ENCODE measurements at places on chromosomes 7 and 10.

DNA sequence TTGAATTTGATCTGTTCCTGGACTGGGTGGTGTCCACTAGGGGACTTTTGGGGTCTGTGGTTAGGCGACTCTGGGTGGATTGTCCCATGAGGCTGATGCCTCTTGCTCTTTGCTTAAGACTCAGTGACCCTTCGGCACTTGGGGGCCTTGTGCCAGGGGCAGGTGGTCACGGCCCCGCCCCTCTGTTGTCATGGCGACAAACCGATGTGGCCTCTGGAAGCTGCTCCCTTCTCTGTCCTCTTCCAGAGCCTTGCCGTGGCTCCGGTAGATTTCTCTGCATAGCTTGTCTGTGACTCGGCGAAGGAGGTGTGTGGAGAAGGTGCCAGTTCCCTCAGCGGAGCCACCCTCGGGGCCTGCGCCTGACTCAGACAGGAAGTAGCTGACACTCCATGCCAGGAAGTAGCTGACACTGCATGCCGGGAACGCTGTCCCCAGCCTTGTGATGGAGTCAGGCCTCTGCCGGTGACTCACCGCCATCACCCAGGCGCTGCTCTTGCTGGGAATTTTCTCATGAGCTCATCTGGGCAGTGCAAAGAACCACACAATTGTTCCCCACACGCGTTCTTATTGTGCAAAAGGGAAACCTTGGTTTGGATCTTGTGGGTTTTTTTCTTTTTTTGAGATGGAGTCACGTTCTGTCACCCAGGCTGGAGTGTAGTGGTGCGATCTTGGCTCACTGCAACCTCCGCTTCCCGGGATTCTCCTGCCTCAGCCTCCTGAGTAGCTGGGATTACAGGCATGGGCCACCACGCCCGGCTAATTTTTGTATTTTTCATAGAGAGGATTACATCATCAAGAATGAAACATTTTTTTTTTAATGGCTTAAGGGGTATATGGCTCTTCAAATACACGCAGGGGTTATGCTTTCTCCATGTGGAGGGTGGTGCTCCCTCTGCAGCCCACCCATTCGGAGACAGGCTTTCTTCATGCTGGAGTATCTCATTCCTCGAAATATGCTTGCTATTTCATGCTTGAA, 72.6 kb downstream of the PFKFB3 start:
- peak; percentile 94 for DNase-seq

GRCh38 chr7:112462236-112462635, 12.0 kb downstream of the IFRD1 start:
- DNase-seq: no peak

DNA sequence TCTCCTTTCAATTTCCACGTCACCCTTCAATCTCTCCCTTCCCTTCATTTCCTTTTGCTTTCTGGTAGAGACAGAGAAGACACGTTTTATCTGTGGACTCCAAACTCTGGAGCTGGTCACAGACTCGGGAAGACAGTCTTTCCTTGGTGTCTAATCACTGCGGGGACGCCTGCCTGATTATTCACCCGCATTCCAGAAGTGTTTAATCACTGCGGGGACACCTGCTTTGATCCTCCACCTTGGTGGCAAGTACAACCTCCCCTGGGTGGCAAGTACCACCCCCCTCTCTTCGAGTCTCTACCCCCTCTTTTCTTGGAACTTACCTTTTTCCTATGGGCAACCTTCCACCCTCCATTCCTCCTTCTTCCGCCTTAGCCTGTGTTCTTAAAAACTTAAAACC, 15.3 kb upstream of the LRRC61 start:
- DNase-seq: no peak

DNA sequence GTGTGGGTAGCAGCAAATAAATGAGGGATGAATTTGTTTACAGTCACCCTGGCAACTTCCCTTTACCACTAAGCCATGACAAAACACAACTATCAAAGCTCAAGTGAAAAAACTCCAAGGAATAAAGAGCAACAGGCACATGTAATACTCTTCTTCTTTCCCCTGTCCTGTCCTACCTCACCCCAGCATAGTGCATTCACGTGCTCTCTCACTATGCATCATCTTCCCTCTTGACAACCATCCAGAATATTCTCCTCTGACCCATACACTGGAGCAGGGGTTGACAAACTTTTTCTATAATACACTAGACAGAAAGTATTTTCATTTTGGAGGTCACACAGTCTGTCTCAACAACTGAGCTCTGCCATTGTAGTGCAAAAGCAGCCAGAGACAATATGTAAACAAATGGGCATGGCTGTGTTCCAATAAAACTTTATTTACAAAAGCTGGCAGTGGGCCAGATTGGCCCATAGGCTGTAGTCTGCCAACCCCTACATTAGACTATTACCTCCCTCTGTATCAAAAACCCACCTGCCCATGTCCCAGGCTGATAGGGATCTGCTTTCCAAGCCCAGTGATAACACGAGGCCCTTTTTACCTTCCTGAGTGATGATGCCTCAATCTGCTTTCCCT, 354.5 kb downstream of the FGFR2 start:
- no peak for DNase-seq

Data from activated CD4-positive, alpha-beta T cell treated with anti-CD3 and anti-CD28 coated beads for 4 hours (primary cell).